ENCODE measurements at places on chromosomes 2 and 18.
A peak's percentile ranks its signal among the peaks of the same experiment; 100 is the strongest.

GRCh38 chr18:7025194-7025593, 92.4 kb downstream of the LAMA1 start:
- no peak for DNase-seq

- no peak for DNase-seq
These were observed 154.1 kb downstream of the GALNT14 start for GRCh38 chr2:30984148-30984547.

DNA sequence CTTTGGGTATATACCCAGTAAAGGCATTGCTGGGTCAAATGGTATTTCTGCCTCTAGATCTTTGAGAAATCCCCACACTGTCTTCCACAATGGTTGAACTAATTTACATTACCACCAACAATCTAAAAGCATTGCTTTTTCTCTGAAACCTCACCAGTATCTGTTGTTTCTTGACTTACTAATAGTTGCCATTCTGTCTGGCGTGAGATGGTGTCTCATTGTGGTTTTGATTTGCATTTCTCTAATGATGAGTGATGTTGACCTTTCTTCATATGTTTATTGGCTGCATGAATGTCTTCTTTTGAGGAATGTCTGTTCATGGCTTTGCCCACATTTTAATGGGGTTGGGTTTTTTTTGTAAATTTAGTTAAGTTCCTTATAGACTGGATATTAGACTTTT, 382.6 kb upstream of the ZNF804A start:
- no peak for DNase-seq

GRCh38 chr2:233418761-233419546, 64.7 kb downstream of the DGKD start:
- no peak for DNase-seq

GRCh38 chr2:192190474-192190873, 4.3 kb downstream of the TMEFF2 start:
- DNase-seq = no peak

DNA sequence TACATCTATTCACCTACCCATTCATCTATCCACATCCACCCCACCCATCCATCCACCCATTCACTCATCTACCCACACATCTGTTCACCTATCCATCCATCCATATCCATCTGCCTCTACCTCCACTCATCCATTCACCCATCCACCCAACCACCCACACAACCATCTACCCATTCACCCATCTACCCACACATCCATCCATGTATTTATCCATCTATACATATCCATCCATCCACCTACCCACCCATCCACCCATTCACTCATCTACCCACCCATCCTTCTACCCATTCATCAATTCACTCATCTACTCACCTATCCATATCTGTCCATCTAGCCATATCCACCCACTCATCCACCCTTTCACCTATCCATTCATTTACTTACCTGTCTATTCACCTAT, 187.6 kb downstream of the ASB1 start:
- no peak for DNase-seq

DNA sequence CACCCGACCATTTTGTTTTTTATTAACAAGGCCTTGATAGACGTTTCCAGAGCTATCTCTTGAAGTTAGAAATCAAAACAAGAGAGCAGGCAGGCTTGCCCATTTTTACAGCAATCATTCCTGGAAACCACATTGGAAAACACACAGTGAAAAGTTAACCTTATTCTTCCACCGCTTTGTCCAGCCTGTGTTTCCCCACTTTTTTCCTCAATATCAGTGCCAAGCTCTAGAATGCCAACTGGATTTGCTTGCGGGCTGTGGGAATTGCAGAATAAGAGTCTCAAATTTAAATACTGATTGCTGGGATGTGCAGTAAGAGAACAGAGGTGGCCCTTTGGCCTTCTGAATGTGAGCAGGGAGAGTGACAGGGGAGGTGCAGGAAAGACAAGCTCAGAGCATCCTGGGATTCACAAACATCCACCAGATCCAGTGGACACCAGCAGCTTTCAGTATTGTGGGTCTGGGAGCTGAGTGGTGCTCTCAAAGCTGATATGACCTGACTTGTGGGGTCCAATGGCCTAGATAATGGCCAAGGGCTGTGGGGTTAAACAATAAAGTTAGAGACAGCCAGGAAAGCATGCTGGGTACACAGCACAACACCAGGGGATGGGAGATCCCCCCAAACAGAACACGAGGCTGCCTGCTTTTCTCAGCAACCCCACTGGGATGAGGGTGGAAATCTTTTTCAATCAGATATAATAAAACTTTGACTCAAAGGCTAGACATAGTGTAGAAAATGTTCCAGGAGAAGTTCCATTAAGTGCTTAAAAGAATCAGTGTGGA, 15.5 kb downstream of the CYP1B1 start:
- DNase-seq = no peak

- DNase-seq = no peak
These were observed 184.5 kb upstream of the MSH6 start for GRCh38 chr2:47598476-47598875.

- no peak for DNase-seq
These were observed 34.9 kb upstream of the COL5A2 start for GRCh38 chr2:189214484-189214883.

- no peak for DNase-seq
These were observed 14.7 kb downstream of the CAPN10 start for GRCh38 chr2:240601061-240601830.

GRCh38 chr2:28955467-28955866, 25.6 kb upstream of the TOGARAM2 start:
- no peak for DNase-seq

DNA sequence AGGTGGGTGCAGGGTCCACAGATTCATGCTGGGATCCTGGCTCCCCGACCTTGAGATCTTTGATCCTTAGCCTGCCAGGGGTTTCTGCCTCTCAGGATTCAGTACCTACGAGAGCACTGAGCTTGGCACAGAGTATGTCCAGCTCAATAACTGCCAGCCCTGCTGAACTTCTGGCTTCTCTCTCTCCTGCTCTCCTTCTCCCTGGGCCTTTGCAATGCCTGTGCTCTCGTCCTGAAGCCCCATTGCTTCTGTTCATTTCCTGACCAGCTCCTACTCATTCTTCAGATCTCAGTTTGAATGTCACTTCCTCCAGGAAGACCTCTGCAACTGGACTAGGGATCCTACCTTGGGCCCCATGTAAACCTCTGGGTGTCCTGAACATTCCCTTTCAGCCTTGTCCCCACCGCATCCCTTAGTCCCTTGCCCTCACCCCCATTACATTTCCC, 113.8 kb upstream of the HAAO start:
- no peak for DNase-seq

DNA sequence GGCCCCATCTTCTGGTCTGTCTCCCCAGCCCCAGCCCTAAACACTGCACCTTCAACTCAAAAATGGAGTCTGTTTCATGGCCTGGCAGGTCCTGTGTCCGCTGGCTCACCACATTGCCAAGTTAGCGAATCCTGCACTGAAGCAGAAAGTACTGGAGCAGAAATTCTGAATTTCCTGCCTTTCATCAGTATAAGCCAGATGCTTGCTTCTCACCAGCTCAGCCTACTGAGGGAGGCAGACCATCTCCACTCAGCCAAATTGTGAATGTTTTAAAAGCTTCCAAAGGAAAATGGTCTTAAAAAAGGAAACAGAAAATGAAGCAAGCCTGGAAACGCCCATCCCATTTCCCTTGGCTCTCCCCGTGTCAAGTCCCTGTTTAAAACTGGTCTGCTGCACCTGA, 157.8 kb downstream of the C1D start:
- DNase-seq = no peak

- DNase-seq = peak; percentile 41
These were observed 1.9 kb upstream of the MEIS1 start for GRCh38 chr2:66432801-66433694.

DNA sequence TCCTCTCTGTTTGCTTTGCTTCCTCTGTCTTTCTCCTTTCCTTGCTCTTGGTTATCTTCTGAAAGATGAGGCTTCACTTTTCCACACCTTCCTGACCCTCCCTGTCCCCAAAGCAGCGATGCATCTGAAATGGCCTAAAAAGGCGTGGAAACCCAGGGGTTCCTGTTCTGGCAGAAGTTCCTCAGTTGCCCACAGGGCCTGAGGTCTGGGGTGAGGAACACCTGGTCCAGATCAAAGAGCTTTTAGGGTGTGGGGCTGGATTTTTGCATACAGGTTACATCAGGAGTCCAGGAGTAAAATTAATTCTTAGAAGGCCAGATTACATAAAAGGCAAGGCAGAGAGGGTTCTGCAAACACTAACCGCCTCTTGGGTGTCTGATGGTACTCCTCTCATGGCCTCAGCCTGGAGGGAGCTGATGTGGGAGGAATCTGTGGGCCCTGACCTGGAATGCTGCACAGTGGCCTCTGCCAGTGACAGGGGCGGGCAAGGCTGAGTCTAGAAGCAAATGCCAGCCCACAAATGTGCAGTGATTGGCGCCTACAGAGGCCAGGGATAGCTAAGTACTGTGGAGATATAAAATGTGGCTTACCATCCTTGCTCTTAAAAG, 41.8 kb downstream of the INPP4A start:
- DNase-seq = no peak

GRCh38 chr18:28161608-28162599, 15.0 kb downstream of the CDH2 start:
- DNase-seq = no peak

DNA sequence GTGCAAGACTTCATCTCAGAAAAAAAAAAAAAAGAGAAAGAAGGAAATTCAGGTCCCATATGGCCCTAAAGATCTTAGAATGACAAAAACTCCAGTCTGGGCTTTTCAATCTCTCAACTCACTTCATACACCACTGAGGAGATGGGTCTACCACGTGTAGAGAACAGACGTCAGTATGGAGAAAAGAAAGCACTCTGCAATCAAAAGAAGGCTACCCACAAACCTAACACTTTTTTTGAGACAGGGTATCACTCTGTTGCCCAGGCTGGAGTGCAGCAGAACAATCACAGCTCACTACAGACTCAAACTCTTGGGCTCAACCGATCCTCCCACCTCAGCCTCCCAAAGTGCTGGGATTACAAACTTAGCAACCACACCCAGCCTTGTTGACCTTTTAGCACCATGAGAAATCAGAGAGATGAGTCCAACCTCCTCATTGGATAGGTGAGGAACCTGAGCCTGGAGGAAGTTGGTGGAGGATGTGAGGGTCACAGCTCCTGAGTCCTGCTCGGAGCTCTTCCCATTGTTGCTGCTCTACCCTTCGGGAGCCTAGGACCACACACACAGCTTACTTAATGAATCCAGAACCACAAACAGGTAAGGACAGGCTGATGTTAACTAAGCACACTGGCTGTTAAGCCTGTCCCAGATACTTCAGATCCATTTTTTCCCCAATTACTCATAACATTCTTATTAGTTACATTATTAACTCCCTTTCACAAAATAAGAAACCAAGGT, 23.7 kb downstream of the TBC1D8 start:
- DNase-seq = no peak

DNA sequence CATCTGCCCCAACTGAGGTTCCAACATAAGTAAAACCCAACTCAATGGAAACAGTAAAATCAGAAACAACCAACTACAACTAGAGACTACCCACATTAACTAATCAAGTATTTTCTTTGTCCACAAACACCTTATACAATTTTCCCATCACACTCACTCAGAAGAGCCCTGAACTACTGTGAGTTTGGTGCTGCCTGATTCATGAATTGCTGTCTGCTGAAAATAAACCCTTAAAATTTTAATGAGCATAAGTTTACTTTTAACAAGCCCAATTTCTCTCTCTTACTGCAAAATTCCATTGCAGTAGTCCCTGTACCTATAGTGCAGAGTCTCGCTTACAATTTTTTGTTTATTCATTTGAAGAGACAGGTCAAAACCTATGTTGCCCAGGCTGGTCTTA, 203.9 kb downstream of the NBAS start:
- no peak for DNase-seq

- DNase-seq = no peak
These were observed 243.1 kb upstream of the TNP1 start for GRCh38 chr2:217102956-217103355.
